ENCODE measurements at places on chromosomes 1 and 21.

DNA sequence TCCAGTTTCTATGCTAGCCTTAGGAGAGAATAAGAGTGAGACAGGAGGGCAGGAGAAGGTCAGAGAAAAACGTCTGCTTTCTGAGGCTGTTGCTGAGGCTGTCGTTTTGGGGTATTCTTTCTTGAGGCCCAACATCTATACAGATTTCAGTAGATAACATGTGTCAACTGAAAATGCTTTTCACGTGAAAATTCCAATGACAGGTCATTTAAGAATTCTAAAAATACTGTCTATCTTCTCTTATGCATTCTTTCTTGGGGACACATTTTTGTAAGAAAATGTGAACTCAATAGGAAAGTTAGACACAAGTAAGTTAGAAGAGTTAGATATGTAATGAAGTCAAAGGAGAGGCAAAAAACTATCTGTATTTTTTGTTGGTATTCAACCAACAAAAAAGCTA, 150.8 kb downstream of the TGFB2 start:
- DNase-seq: no peak

DNA sequence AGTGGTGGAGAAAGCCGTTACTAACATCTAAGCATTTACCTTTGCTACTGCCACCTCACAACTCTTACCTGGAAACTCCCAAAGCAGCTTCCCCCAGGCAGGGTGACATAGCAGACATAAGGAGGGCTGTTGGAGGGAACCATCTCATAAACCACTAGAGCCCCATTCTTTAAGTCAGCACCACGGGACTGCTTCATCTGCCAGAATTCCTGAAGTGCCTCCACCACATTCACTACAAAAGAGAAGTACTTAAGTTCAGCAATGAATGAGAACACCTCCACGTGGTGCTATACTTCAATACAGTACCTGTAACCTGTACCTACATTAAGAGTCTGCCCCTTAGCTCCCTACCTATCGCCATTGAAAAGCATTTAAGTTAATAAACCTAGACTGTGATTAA, 10.3 kb downstream of the LIX1L start:
- DNase-seq: no peak

DNA sequence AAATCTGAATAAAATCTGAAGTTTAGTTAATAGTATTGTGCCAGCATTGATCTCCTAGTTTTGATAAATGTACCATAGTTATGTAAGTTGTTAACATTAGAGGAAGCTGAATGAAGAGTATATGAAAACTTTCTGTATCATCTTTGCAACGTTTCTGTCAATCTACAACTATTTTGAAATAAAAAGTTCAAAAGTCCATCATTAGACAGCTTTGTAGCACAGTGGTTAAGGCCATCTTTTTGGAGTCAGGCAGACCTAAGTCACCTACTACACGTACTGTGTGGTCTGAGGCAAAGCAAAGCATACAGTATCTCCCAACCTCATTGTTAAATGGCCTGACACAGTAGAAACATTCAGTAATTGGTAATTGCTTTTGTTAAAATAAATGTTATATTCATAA, 47.9 kb upstream of the ATP1A1 start:
- no peak for DNase-seq

GRCh38 chr1:175758601-175759000, 15.2 kb upstream of the TNR start:
- DNase-seq: no peak

DNA sequence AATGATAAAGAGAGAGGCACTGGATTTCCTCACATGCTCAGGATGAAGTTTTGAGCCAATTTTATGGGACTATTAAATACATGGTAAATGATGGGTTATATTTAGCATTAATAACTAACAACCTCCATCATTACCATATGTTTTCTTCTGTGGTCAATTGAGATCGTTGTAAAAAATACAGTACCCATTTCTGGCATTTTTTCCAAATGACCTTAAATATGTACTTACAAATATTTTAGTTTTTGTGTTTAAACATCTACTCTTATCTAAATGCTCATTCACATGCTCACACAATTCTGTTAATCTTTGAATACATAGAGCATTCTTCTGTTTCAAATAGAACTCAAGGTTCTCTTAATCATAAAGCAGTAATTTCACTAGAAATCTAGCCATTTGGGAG, 330.0 kb upstream of the BRINP3 start:
- no peak for DNase-seq

DNA sequence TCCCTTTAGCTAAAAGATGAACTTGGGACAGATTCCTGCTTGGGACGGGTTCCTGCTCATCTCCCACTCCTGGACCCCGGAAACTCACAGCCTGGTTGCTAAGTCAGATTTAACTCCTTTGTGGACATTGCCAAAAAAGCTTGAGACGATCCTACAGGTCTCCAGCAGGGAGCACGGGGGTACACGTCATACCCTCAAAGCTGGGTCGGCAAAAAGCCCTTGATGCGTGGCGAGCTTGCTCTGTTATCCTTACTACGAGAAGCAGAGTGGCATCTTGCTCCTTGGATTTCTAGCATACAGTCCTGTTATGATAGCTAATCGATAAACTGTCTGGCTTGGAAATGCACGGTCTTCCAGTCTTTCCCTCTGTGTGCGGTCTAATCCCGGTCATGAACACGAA, 60.8 kb upstream of the KRTAP19-8 start:
- no peak for DNase-seq

- DNase-seq: no peak
Measured at GRCh38 chr1:33635336-33636012, 163.0 kb downstream of the ZSCAN20 start.

Data from stimulated activated CD4-positive, alpha-beta T cell treated with anti-CD3 and anti-CD28 coated beads, Interleukin-15, amount 100 ng/mL, for 1 hour (primary cell).